ENCODE measurements at places on chromosomes 1 and 21.

DNA sequence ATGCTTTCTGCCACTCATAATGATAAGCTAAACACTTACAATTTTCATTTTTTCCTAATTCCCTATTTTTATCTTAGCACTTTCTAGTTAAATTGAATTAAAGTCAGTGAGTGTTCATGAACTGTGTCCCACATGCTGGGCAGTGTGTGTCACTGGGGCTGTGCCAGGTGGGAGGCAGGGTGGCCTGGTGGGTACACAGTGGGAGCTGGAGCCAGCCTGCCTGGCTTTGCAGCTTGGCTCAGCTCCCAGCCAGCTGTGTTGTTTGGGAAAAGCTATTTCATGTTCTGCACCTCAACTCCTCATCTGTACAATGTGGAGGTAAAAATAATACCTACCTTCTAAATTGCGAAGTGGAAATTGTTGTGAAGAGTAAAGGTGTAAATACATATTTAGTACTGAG lies 238.4 kb downstream of the PLA2G4A start:
- no peak for DNase-seq

GRCh38 chr21:28299946-28300345 lies 692.7 kb downstream of the LTN1 start:
- DNase-seq: no peak

DNA sequence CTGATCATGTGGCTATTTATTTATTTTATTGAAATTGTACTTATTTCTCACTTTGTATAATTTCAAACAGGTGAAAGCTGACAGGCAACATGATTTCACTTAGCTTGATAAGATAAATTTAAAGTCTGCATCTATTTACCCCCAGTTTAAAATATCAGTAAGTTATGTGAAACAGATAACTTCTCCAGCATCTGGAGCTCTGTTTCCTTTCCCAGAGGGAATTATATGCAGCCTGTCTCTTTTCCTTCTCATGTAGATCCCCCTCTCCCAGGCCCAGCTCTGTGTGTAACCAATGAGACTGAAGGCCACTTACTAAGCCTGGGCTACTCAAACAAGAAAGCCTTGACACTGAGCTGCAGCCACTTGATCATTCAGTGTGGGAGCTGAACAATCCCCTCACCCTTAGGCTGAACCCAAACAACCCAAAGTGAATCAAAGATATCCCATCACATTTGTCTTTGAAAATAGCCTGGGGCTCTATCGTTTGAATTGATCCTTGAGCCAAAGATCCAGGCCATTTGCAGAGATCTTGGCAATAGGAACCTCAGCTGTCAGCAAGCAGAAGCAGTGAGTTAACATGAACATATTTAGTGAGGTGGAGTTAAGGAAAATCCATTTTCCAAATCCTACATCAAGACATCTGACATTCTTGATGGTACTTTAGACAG lies 383.9 kb downstream of the TGFB2 start:
- DNase-seq: no peak

- no peak for DNase-seq
Measured at GRCh38 chr1:10216090-10216749, 5.8 kb downstream of the KIF1B start.

- DNase-seq: no peak
Measured at GRCh38 chr1:119253366-119253765, 112.9 kb upstream of the WARS2 start.

DNA sequence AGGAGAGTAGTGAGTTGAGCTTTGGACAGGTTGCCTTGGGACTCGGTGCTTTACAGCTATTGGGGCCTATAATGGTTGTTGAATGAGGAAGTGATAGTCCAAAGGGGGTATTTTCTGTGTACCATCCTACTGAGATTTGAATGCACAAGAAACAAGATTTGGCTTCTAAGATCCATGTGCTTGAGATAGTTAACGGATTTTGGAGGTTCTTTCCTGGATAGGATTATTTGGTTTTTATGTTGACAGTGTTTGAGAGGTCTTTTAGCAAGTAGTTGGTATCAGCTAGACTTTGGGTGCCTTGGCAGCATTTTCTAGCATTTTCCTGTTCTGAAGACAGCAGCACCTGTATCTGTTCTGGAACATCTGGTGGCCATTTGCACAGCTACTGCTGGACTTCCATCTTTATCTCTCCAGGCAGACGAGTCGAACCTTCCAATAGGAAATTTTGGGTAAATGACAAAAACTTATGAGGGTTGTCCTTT lies 3.6 kb upstream of the SCAF4 start:
- DNase-seq: no peak

- no peak for DNase-seq
Measured at GRCh38 chr1:65539266-65540131, 119.0 kb downstream of the LEPR start.

DNA sequence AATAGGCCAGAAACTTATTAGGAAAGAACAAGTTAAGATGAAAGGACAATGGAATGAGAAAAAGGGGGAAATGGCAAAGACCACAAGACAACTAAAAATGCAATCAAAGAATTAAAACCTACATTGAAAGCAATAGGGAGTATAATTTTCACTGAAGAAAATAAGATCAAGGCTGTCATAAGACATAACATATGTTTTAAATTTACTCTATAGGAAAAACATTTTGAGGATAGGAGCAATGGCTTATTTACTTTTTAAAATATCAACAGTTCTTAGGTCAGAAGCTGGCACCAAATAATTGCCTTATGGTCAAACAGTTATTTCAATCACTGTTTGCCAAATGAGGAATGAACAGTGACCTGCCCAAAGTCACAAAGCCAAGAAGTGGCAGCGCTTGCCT lies 171.2 kb upstream of the HOOK1 start:
- no peak for DNase-seq

- DNase-seq: peak; percentile 83
Measured at GRCh38 chr1:64469977-64470664, at the start of gene CACHD1. TSS of gene CACHD1 (plus strand) at chr1:64470129. CDS start at chr1:64470745, 616 bp downstream.

GRCh38 chr21:33293136-33293535 lies 27.0 kb downstream of the IL10RB start:
- DNase-seq: no peak

DNA sequence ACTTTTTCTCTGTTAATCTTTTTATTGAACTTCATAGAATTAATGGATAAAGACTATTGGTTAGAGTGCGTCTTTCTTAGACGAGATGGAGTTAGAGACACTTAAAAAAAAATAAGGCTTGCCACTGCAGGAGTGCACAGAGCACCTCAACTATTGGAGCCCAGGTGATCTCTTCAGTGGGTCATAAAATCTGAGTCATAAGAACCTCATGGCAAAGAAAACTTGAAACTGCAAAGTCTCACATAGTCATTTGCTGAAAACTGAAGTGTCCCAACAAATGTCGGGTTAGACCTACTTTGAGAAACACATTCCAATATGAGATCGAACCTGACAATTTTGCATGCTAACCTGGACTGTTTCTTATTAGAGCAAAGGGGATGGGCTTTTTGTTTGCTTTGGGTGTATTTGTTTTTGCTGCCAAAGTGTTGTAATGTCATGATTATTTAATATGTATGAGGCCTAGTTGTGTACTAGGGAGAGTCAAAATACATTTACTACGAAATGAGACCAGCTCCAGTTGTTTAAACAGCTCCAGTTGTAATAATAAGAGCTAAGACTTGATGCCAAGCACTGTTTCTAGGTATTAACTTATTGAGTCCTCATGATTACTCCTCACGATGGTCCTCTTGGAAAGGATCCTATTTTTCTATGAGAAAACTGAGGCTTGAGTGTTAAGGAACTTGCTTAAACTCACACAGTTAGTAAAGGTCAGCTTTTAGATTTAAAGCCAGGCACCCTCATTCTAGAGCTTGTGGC lies 65.1 kb downstream of the DDR2 start:
- no peak for DNase-seq

- DNase-seq: no peak
Measured at GRCh38 chr1:32100807-32101708, 6.8 kb upstream of the KPNA6 start.

GRCh38 chr1:71770121-71770520 lies 512.2 kb downstream of the NEGR1 start:
- no peak for DNase-seq

DNA sequence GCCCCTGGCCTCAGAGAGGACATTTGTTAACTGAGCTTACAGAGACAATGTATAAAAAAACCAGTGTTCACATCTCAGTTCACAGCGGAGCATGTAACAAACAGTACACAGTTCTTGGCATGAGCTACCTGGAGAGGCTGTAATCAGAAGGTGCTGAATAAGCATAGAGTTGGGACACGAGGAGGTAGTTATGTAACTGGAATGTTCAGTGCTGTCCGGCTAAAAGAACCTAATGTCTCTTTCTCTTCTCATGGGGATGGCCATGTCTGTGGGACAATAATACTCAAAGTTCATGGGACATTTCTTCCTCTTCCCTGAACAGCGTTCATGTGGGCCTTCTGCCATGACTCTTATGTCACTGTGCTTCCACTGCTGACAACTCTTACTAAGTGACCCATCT lies 17.2 kb upstream of the STX12 start:
- DNase-seq: no peak

GRCh38 chr1:117571496-117571895 lies 34.4 kb upstream of the TENT5C start:
- no peak for DNase-seq

DNA sequence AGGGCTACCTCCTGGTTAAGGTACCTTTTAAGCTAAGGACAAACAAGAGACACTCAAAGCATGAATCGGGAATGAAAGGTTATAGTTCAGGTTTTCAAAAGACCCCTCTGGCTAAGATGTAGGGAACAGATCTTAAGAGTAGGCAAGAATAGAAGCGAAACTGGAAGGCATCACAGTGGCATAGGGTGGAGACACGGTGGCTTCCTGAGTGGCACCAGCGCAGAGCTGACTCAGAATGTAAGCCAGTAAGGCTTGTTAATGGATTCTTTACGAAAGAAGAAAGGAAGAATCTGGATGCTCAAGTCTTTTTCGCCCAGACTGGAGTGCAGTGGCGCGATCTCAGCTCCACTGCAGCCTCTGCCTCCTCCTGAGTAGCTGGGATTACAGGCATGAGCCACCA lies 21.2 kb downstream of the PADI6 start:
- no peak for DNase-seq

GRCh38 chr1:237566581-237566980 lies 324.1 kb downstream of the ZP4 start:
- no peak for DNase-seq

DNA sequence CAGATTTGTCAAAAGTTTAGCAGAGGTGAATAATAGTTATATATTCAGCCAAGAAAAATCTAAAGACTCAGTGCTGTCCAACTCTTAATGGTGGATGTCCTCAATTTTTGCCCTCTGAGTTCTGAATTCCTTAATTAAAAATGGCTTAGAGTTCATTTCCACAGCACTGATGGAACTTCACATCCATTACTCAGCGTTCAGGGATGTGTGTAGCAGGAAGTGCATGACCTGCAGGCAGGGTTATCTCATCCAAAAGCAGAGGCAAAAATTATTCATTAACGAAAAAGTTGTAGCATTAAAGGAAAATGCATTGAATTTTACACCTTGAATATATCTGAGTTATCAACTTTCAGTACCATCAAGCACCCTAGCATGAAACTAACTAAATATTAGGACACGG lies 96.7 kb downstream of the ZP4 start:
- no peak for DNase-seq

DNA sequence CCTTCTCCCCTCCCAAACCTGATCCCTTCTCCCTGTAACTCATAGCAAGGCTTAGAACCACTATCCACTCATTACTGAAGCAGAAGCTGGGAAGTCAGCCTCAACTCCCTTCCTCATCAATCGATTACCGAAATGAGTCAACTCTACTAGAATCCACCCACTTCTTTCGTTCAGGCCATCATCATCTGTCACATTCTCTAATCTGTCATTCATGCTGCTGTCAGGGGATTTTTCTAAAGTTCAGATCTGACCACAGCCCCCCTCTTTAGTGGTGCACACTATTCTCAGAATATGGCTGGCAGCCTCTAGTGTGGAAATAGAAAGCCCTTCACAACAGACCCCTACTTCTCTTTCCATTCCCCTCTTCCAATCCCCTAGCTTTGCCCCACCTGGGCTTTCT lies 5.1 kb downstream of the NT5C1A start:
- DNase-seq: no peak

DNA sequence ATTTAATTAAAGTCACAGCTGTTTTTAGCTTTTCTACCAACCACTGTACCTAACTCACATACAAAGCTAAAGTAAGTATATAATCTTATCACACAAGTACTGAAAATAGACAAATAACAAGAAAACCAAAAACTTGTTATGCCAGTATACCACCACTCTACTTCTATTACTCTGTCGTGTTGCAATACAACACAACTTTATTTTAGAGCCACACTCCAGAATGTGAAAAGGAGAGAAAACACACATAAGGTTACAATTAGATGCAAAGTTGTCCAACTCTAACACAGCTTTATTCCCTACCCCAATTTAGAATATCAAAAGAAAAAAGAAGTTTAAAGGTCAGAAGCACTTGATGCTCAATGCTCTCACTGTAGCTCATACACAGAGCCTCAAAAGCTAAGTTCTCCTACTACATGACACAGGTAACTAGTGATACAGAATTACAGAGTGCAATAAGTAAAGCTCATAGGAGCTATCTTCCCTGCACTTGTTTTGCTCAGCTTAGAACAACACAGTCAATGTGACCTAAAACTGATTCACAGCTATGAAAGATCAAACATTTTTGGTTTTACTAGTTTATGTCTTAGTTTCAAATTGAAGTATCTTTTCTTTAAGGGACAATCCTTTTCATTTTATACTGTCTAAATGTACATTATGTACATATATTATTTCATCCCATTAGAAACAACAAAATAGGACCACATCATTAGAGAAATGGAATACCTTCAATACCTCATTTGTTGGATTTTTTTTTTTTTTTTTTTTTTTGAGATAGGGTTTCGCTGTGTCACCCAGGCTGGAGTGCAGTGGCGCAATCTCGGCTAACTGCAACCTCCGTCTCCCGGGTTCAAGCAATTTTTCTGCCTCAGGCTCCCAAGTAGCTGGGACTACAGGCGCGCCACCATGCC lies 29.2 kb downstream of the EYA3 start:
- DNase-seq: no peak

DNA sequence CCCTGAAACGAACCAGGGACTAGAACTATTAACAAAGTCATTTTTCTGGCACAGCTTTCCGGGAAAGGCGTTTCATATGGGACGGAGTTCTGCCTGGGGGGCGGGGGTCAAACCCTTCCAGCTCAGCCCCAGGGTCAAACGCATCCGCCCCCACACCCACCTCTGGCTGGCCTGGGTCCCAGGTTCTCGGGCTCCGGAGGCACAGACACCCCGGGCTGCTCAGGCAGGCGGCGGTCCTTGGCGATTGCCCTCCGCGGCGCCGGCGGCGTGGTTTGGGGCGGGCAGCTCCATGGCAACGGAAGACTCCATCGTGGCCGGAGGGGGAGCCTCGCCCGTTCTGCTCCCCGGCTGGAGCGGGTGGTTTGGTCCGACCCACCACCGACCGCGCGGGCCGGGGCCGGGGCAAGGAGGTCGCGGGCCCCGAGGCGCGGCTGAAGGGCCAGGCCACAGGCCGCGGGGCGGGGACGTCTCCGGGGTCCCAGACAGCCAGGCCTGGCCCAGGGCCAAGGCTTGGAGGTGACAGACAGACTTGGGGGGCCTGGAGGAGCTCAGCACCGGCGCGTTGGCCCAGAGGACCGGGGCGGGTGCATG lies at the start of gene CFAP74:
TSS of gene CFAP74 (minus strand) at position 246 of the 591 bp plus-strand sequence. CDS start 12,830 bp downstream, outside the sequence.
- no peak for DNase-seq

DNA sequence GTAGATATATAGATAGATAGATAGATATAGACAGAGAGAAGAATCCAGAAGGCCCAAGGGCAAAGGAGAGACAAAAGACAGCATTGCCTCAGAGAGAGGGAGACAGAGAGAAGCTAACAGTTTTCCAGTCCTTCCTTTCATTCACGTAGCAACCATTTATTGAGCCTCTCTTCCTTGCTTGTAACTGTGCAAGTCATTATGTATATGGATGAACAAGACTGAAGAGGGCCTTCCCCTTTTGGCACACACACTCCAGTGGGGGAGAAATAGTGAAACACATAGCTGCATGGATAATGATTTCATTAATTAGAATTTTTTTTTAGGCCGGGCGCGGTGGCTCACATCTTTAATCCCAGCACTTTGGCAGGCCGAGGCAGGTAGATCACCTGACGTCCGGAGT lies 74.8 kb upstream of the PUM1 start:
- DNase-seq: no peak

All from naive thymus-derived CD8-positive, alpha-beta T cell (primary cell).